ENCODE measurements at places on chromosomes 12 and 14.

- DNase-seq: no peak
These were observed 9.0 kb upstream of the BDKRB1 start for GRCh38 chr14:96247031-96247430.

DNA sequence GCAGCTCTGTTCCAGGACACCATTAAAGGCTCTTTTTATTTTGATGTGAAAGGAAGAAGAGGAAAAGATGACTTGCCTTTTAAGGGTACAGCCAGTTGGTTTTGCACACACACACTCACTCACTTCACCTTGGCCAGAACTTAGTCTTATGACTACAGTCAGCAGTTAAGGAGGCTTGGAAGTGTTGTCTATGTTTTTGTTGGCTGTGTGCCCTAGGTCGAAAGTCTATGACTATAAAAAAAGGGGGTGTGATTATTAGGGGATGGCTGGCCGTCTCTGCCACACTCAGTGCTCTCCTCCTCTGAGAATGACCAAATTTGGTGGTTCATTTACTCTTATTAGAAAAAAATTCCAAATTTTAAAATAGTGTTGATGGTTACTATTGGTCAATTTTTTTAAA, 139.5 kb upstream of the OTX2 start:
- DNase-seq: no peak

GRCh38 chr12:63325757-63326156, 174.8 kb upstream of the AVPR1A start:
- no peak for DNase-seq

DNA sequence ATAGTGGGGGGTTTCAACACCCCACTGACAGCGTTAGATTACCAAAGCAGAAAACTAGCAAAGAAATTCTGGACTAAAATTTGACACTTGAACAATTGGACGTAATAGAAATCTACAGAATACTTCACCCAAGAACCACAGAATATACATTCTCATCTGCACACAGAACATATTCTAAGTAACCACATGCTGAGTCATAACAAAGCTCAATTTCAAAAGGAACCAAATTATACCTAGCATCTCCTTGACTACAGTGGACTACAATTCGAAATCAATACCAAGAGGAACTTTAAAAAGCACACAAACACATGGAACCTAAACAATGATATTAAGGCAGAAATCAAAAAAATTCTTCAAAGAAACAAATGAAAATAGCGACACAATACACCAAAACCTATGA, 871.6 kb upstream of the MDGA2 start:
- no peak for DNase-seq

GRCh38 chr12:122793685-122794106, 19.3 kb downstream of the CCDC62 start:
- no peak for DNase-seq

DNA sequence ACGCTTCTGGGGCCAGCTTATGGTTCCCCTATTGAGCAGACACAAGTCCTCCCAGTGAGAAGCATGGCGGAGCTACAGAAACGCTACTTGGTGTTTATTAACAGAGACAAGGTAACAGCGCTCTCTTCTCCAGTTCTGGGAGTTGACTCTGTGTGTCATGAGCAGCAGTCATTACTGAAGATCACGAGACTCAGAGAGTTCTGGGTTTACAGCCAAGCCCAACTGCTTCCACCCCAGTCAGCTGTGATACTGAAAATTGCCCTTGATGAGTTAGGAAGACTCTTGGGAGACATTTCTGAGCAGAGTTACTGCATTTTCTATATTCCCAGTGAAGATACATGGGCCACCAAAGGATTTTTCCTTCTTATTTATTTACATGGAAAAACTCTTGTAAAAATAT, 48.6 kb downstream of the CFAP251 start:
- DNase-seq: no peak

GRCh38 chr12:130591736-130592135, 124.4 kb downstream of the RIMBP2 start:
- DNase-seq: no peak

DNA sequence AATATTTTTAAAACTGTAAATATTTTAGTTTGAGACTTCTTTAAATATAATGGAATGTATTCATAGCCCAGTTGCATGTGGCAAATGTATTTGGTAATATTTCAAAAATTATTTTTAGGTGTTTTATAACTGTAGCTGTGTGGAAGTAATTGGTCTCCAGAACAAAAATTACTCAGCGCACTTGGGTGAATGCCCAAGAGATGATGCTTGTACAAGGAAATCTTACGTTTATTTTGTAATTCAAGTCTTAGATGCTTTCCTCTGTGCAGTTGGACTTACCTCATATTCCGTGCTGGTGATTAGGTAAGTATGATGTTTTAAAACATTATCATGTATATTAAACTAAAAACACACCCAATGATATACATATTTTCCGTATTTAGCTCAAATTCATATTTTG, 76.7 kb upstream of the SLCO1B1 start:
- no peak for DNase-seq

DNA sequence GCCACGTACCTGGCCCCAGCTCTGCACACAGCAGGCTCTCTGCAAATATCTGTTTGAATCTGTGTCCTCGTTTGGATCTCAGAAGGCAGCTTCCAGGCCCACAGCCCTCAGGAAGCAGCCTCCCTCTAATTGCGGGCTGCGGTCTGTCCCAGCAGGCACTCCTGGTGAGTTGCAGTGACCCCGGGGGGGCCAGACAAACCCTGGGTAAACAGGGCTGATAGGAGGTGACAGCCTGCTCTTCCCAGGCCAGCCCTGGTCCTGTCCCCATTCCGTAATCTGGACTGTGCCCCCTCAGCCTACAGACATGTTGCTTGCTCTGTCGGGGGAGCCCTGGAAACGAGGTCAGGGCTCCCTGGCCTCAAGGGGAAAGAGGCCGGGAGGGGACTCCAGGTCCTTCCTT, 2.0 kb downstream of the FOXN4 start:
- no peak for DNase-seq

- no peak for DNase-seq
These were observed 168.6 kb downstream of the RBM19 start for GRCh38 chr12:113797535-113797868.

- DNase-seq: no peak
These were observed 11.5 kb downstream of the ALG10 start for GRCh38 chr12:34033628-34034296.

GRCh38 chr12:40058721-40059190, 47.1 kb downstream of the SLC2A13 start:
- DNase-seq: no peak
